ENCODE measurements at places on chromosomes 5 and 9.
A peak's percentile ranks its signal among the peaks of the same experiment; 100 is the strongest.

GRCh38 chr5:52132053-52132452 is 655.7 kb upstream of the ITGA1 start:
- DNase-seq, result no peak

- no peak for DNase-seq
Measured at GRCh38 chr5:39116344-39117170, 42.4 kb upstream of the RICTOR start.

DNA sequence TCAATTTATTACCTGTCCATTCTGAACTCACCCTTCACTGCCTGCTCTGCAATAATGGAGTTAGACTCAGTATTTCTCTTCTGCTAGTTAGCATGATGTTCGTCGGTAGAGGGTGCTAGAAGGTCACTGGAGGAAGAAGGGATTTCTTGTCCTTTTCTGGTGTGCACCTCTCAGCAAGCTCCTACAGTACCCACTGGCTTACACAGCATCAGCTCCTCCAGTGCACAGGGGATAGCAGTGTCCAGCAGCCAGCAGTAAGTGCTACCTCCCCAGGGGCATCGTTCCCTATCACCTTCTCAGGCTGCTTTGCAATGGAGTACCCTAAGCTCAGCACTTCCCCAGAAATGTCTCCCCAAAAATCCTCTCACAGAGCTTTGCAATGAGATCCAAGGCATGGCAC is 45.9 kb upstream of the APC start:
- DNase-seq, result no peak

DNA sequence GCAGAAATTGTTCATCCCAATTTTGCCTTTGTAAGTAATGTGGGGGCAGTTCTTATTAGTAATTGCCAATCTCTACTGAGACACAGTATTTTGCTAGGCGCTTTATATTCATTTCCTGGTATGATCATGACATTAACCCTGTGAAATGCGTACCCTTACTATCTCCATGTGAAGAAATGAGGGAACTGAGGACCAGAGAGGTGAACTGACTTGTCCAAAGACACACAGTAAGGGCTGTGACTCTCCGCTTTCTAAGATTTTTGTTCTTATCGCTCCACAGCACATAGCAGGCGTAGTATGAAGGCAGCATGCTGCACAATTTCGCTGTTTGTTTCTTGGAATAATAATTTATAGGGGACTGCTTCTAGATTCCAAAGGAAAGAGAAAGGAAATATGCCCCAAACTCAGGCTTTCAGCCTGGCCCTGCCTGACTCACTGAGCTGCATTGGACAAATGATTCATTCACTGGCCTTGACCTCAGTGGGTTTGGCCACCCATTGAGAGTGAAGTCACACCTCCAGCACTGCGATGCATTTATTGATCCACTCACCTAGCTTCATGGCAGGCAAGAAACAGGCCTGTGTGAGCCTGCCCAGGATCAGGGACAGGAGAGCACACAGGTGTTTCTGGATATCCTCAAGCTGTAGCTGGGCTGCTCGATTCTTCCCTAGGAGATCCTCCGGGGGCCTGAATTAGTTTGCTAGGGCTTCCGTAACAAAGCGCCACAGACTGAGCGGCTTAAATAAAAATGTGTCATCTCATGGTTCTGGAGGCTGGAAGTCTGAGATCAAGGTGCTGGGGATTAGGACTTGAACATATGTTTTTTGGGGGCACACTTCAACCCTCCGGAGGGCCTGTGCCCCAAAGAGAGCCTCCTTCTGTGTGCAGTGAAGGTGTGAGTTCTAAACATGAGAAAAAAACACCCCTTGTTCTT is 7.2 kb upstream of the DUSP1 start:
- no peak for DNase-seq

DNA sequence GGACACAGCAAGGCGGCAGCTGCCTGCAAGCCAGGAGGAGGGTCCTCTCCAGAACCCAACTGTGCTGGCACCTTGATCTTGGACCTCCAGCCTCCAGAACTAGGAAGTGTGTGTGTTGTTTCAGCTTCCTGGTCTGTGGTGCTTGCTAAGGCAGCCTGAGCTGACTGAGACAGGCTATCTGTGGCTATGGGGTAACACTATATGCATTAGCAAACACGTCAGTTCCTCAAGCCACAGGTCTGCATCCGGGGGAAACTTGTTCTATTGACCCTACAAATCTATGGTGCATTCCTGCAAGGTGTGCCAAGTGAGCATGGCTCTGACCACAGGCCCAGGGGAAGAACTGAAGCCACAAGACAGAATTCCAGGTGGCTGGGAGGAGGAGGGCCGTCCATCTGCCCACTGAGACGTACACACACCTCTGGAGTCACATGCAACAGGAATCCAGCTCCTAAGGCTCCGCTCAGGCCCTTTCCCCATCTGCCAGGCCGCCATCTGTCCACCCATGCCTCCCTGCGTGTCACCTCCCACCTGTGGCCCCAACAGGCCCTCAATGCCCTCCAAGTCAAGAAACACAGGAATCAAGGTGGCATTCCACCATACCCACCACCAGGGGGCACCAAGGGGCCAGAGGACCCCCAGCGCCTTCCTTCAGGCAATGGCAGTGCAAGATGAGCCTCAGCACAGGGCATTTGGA is 174.9 kb downstream of the ROR2 start:
- DNase-seq, result peak; percentile 66

- DNase-seq, result peak; percentile 31
Measured at GRCh38 chr5:10354048-10354872, 765 bp downstream of the MARCHF6 start.

- no peak for DNase-seq
Measured at GRCh38 chr5:151578326-151579025, 12.7 kb downstream of the FAT2 start.

GRCh38 chr5:89676634-89677033 is 732.9 kb downstream of the CETN3 start:
- no peak for DNase-seq
